Putamen (tissue), 1 donor: ENCODE measurements at places on chromosomes 2 and 18.

- DNase-seq: no peak
Measured at GRCh38 chr2:83068714-83069113, 1390.4 kb downstream of the SUCLG1 start.

DNA sequence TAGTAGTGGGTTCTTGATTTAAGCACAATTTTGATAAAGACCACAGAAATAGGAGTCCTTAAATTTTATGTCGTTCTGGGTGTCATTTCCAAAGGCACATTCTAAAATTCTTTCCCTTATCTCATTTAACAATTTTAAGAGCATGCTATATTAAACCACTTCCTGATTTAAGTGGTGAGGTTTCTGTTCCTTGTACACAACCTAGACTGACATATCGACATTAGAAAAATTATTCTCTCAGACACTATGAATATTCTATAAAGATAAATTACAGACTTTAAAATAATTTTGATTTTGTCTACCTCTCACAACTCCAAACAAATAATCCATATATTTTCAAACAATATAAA lies 923.8 kb downstream of the LRP1B start:
- no peak for DNase-seq

- no peak for DNase-seq
Measured at GRCh38 chr2:66901344-66901743, 466.4 kb downstream of the MEIS1 start.

- no peak for DNase-seq
Measured at GRCh38 chr2:236874866-236875481, 210.7 kb upstream of the COPS8 start.

- no peak for DNase-seq
Measured at GRCh38 chr2:157903626-157904025, 27.5 kb upstream of the ACVR1 start.

DNA sequence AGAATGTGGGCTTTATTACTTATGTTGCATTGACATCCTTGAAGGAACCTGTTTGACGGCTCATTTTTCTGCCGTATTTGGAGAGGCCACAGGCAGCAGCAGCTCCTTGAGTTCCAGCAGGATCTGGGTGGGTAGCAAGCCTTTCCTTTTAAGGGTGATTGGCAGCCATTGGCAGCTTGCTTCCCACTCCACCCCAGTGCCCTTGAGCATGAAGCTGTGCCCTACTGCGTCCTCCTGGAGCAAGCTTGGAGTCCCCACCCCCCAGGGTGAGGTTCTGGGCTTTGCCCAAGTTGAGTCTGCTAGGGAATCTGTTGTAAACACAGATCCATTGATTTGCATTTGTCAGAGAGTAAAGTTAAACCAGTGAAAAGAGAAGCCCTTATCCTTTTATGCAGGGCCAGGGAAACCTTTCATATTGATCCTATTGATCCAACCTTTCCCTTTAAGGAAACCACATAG lies 9.2 kb downstream of the ONECUT2 start:
- peak; percentile 71 for DNase-seq

- DNase-seq: no peak
Measured at GRCh38 chr2:100077456-100077855, 64.9 kb downstream of the AFF3 start.

DNA sequence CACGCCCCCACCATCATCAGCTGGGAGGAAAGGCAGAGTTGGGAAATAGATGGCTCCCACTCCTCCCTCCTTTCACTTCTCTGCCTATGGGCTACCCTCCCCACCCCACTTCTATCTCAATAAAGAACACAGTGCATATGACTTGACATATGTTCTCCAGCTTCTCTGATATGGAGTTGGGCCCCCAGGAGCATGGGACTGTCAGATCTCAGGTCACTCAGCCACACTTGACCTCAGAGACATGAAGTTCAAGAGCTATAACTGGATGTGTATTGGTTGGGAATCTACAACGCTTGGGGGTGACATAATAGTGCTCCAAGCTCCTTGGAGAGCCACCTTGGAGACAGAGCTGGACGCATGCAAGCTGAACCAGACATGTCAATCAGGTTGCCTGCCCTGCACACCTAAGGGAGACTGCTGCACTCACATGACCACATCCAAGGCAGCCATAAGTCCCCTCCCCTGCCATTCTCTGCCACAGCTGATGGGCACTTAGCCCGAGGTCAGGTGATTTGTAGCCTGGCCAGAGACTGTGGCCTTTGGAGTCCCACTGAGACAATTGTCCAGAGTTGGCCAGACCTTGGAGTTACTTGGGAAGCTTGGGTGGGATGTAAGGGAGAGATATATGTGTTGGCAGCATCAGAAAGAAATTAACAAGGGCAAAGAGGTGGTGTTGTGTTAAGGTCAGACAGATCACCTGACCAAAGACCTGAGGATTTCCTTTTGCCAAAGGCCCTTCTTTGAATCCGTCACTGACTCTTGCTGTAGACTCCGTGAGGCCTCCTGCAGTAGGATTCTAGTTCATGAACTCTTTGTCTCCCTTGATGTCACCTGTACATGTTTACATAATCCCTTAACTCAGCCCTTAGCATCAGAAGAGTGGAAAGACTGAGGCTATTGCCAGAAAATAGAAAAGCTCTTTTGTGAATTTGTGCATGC lies 3.7 kb downstream of the INHA start:
- DNase-seq: no peak

DNA sequence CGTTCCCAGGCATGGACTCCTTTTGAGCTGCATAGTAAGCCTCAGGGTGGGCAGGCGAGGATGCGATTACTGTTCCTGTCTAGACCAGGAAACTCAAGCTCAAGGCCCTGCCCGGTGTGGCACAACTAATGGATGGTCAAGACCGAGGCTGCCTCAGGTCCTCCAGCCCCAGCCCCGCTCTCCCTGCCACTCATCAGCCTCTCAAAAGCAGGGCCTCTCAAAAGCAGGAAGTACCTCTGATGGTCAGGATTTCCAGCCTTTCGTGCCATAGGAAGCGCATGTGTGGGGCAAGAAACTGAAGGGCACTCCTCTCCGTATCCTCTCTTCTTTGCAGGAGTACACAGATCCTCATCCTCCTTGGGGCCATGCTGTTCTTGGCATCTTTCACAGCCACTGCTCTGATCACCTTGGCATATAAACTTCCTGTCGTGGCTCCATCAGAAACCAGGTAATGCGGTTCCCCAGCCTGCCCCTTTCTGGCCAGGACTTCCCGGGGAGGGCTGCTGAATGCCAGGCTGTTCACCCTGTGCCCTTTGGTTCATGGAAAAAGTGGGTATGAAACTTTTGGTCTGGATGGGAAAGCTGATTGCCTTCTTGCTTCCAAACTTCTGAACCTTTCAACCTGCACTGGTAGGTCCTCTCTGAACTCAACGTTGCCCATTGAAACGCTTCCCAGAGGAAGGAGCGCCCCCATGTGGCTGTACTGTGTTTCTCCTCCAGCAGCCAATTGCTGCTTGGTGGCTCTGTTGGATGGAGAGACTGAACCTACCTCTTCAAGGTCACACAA lies 82.8 kb upstream of the SEC11C start:
- peak; percentile 38 for DNase-seq

DNA sequence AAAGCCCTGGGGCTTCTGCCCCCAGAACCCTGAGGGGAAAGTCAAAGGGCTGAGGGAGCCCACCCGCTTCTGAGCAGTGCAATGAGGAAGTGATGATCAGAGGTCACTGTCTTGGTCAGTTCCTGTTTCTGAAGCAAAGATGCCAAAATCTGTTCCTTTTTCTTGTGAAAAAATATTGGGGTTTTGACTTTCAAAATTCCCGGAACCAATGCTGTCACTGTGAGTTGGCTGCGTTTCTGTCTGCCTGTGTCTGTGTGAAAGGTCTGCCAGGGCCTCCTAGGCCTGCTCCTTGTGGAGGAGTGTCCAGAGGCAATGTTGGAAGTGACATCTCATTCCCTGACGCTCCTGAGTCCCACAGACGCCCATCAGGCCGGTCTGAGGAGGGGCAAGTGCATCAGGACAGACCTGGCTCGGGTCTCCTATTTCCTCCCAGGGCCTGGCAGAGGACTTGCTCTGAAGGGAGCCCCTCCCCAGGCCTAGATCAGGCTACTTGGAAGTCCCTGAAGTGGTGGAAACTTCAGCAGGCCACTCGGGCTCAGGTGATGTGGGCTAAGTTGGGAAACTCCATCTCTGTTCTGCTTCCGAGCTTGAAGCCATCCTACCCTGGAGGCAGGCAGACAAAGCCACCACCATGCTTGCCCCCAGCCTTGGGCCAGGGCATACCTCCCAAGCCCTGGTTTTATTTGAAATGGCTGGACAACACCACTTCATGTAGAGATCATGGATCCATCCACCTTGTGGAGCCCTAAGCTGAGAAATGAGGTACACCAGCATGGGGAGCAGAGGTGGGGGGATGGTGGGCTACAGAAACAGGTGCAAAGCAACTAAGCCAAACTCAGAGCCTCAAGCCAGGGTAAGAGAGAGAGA lies 51.0 kb downstream of the PKDCC start:
- no peak for DNase-seq

GRCh38 chr18:71250191-71250590 lies 961.3 kb downstream of the SOCS6 start:
- no peak for DNase-seq

DNA sequence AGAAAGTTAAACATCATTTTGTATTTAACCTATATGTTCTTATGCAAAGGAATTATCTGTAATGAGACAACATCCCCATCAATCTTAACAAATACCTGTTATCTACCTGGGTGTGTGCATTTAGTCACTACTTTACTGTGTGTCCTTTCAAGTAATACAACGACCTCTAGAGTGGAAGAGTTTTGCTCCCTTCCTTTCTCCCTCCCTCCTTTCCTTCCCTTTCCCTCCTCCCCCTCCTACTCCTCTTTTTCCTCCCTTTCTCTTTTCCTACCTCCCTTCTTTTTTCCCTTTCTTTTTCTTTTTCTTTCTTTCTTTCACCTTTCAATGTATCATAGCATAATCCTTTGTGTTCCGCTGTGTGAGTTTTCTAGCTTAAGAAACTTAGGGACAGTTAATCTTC lies 532.3 kb downstream of the SLC4A3 start:
- DNase-seq: no peak

DNA sequence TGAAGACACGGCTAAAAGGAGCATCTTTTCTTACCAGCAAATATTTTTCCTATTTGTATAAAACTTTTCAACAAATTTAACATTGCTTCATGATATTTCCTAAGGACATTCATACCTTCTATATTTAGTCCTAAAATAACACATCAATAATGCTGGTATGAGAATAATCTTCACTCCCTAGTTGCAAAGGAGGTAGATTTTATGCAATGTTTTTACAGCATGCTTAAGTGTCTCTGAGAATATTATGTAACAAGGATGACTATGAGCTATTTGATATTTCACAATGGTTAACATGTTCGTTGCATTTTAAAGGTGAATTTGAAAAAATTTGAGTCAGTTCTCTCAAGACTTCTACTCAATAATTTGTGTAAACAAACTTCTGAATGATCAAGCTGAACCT lies 506.7 kb downstream of the NUP35 start:
- no peak for DNase-seq

DNA sequence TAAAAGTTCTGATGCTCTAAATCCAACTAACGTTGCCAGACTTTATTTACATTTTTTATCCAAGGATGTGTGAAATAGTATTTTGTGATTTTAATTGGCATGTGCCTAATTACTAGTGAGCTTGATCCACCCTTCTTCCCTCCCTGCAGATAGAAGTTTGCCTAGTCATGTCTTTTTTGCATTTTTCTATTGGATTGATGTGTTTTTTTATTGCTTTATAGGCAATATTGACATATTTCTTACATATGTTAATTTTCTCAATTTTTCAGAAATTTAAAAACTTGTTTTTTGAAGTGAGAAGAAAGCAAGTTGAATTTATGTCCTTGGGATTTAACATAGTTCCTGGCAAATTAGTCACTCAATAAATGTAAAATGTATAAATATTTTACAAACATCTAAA lies 56.4 kb downstream of the EML4 start:
- no peak for DNase-seq

- no peak for DNase-seq
Measured at GRCh38 chr2:53234548-53234903, 533.1 kb upstream of the CHAC2 start.

DNA sequence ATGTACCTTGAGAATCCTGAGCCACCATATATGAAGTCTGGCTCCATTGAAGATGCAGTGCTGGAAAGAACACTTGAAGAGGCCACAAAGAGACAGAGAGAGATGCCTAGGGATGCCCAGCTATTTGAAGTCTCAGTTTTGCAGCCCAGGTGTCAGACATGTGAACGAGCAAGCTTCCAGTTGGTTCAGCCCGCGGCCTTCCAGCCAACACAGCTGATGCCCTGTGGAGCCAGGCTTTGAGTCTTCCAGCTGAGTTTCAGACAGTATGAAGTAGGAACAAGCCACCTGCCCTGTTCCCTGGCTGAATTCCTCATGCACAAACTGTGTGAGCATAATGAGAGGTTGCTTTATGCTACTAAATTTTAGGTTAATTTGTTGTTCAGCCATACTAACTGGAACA lies 108.8 kb downstream of the SPHKAP start:
- DNase-seq: no peak

DNA sequence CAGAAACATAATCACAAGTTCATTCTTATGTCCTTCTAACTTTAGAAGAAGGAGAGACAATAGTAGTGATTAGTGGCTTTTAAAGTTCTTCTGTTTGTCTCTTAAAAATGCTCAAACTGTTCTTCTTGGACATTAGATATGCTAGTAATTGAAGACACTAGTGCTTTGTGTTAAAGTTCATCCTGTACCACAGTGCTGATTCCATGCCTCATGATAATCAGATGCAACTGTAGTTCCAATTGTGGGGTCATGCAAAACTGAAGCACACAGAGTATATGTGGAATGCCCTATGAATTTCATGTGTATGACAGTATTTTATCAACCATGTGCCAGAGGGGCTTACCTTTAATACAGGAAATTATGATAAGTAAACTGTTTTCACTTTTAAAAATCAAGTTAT lies 11.4 kb upstream of the KCNJ13 start:
- no peak for DNase-seq

DNA sequence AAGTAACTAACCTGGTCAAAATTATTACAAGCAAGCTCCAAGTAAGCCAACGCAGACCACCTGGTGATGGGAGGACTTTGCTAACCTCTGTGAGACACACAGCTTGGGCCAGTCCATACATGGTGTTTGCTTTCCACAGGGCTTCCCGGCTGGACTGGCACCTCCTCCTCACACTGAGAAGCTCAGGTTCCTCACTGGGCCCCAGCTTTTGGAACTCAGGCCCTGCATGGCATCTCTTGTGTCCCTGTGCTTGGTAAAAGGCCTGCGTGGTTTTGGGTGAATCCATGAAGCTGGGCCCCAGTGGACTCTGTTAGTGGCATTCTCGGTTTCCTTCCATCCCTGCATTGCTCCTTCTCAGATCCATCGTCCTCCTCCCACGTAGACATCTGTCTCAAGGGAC lies 123.4 kb downstream of the VAPA start:
- DNase-seq: no peak

- no peak for DNase-seq
Measured at GRCh38 chr2:19358242-19359020, at the start of gene OSR1. OSR1 (minus strand) TSS chr2:19358623; CDS start chr2:19353805, 4,818 bp downstream.

GRCh38 chr2:67057901-67058703 lies 339.0 kb upstream of the ETAA1 start:
- DNase-seq: no peak

- DNase-seq: no peak
Measured at GRCh38 chr18:79380816-79381806, 14.6 kb upstream of the NFATC1 start.

- DNase-seq: no peak
Measured at GRCh38 chr2:150784389-150784788, 296.9 kb upstream of the RND3 start.

GRCh38 chr2:131389657-131390056 lies 25.7 kb upstream of the RAB6D start:
- no peak for DNase-seq

GRCh38 chr2:20223407-20224163 lies 1.3 kb downstream of the SDC1 start:
- no peak for DNase-seq

- no peak for DNase-seq
Measured at GRCh38 chr18:56988022-56988421, 158.9 kb upstream of the BOD1L2 start.

GRCh38 chr2:129800686-129801085 lies 178.8 kb upstream of the RAB6C start:
- DNase-seq: no peak
